Stimulated activated CD4-positive, alpha-beta T cell treated with anti-CD3 and anti-CD28 coated beads, Interleukin-1b, Interleukin-23, amount 100 ng/mL, for 4 hours (primary cell): ENCODE measurements at places on chromosomes 4 and X.

DNA sequence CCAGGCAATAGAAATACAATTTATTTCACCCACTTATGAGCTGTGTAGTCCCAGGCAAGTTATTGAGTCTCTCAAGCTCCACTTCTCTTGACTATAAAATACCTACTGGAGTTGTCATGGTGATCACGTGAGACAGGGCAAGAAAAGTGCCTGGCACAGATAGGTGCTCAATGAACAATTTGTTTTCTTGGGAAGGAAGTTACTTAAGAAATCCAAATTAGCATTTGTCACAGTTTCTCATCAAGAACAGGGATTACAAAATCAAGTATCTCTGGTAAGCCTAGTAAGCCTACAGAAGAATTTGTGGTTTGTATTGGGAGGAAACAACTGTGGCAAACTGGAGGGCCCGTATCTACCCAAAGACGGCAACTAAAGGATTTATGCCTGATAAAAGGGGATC is 37.5 kb upstream of the RASGEF1B start:
- DNase-seq: no peak

DNA sequence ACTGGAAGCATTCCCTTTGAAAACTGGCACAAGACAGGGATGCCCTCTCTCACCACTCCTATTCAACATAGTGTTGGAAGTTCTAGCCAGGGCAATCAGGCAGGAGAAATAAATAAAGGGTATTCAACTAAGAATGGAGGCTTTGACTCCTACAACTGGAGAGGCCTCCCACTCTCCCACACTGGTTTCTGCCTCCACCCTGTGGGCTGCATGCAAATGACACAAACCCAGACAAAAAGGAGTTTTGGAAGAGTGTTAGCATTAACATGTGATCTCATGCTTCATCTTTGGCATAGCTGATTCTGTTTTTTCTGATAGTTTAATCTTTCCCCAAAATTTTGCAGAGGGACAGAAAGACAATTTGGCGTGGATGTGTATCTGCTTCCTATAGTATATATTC is 80.8 kb upstream of the IQCM start:
- DNase-seq: no peak

- DNase-seq: no peak
These were observed 2522.1 kb downstream of the ARAP2 start for GRCh38 chr4:33722254-33722653.

GRCh38 chrX:71949844-71950445 is 39.3 kb downstream of the NHSL2 start:
- no peak for DNase-seq

DNA sequence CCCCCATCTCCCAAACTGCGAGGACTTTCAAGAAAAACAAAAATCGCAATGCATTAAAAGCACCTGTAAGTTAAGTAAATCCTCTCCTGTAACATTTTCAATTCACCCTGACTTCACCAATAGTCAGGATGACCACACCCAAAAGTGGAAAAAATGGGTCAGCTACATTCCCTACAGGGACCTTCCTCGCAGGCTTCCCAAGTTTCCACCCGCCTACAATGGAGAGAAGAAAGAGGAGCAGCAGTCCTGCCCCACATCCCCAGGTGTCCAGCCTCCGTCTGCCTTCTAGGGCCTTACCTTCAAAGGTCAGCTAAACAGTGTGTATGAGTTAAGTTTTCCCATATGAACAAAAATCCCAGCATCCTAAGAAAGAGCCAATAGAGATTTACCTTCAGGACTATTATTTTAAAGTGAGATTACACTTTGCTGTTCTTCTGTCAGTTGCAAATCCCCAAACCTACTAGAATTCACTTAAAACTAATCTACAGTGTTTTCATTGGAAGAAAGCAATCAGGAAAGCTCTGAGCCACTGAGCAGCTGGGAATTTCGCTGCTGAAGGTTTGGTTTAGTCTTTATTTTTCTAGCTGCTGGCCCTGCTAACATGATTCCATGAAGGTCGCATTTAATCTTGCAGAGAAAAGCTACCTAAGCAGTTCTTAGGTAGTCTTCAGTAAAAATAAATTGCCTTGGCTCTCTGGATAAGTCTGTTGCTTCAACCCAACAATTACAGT is 12.5 kb downstream of the IRF2 start:
- DNase-seq: no peak

DNA sequence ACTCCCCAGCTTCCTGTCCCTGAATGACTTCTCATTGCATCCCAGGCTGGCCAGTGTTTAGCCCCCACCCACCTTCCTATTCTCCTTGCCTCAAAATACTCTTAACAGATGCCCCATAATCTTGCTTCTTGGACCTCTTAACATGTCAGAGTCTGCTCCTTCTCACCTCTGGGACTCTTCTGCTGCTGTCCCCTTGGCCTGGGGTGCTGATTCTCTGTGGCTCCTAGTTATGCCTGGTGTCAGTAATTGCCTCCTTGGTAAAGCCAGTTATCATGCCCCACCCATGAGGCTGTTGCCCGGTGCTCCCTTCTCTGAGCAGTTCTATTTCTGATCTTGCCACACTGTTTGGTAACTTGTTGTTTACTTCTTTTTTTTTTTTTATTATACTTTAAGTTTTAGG is 256.8 kb downstream of the STIM2 start:
- DNase-seq: no peak
